LoVo (cell line): ENCODE measurements at places on chromosomes 3 and 15.

DNA sequence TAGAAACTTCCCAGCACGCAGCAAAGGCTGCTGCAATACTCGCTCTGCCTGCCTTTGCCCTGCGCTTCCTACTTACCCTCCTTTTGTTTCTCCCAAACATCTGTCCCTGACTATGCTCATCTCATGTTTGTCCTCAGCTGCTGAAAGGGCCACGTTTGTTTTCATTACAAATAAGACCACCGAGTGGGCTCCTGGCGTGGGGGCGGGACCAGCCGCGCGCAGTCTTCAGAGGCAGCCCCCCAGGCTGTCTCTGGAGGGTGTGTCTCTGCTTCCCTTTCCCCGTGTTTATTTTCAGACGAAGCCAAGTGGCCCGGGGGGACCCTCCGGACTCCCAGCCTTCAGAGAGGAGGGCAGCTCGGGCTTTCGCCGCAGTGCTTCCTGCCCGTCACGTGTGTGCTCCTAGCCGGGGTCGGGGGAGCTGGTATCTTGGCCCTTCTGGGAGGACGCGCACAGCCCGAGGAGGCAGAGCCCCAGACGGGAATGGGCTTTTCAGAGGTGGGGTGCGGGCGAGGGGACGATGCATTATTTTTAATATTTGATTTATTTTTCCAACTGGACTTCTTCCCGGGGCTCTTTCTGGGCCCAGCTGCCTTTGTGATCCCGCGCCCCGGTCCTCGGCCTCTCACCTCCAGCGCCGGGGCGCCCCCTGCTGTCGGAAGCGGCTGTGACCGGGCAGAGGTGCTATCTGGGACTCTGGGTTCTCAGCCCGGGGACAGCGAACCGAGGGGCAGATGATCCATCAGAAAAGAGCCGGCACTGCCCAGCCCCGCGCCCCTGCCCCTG lies 70.0 kb upstream of the CGNL1 start:
- peak; percentile 76 for DNase-seq

GRCh38 chr15:92098869-92099268 lies 245.4 kb downstream of the SLCO3A1 start:
- no peak for DNase-seq

DNA sequence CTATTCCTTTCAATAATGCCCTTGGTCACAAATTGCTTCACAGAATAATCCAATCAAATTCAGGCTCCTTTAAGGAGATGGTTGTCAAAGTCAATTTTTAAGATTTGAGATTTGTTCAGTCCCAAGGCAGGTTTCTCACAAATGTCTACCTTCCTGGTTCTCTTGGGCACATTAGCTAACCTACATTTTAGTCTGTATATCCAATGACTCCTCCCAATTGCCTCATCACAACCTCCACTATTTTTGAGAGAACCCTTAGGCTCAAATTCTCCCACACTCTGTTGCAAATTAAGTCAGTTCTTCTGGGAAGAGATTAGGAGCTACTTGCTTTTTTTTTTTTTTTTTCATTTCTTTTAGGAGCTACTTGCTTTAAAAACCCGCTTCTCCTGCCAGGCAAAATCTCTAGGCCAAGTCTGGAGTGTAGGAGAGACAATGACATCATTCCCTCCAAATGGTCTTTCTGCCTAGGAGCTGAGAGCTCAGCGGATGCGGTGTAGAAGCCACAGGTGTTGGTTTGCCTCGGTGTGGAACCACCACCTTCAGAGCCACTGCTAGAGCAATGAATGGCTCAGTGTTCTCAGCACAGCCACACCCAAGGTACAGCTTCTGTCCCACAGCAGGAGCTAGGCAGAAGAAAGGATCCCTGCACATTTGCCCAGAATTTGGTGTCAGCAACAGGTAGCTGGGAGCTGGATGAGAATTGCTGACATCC lies 10.0 kb upstream of the INO80 start:
- peak; percentile 15 for DNase-seq

DNA sequence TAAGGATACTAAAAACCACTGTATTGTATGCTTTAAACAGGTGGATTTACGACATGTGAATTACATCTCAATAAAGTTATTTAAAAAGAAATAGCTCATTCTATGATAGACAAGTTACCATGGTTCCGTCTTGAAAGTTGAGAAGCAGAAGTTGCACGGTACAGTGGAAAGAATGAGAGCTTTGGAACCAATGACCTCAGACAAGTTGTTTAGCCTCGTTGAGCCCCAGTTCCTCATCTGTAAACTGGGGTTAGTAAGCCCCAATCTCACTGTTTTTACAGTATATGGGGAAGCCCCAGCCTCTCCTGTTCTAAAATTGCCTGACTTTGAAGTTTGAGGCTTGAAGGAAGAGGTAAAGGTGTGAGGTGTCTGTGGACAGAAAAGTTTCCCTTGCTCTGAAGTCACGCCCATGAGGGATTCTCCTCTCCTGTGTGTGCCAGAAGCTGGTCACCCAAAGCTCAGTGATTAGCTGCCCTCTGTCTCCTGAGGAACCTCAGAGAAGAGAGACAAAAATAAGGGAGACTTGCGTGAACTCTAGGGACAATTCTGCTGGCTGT lies 10.0 kb downstream of the CRYGS start:
- DNase-seq = no peak

GRCh38 chr15:39330061-39330460 lies 250.8 kb upstream of the THBS1 start:
- DNase-seq = no peak

GRCh38 chr3:169966951-169967915 lies 626 bp downstream of the SEC62 start:
- DNase-seq = peak; percentile 23

GRCh38 chr3:158339638-158340037 lies 229.7 kb downstream of the RSRC1 start:
- no peak for DNase-seq

- peak; percentile 55 for DNase-seq
Observed at GRCh38 chr3:139353920-139354556, 10.2 kb downstream of the MRPS22 start.

GRCh38 chr3:35721628-35722027 lies 82.3 kb downstream of the ARPP21 start:
- no peak for DNase-seq

- no peak for DNase-seq
Observed at GRCh38 chr3:113018536-113019181, 27.9 kb downstream of the GTPBP8 start.

GRCh38 chr3:42652251-42652610 lies 1.3 kb upstream of the ZBTB47 start:
- no peak for DNase-seq

- DNase-seq = peak; percentile 37
Observed at GRCh38 chr15:71043373-71043772, 71.9 kb upstream of the THSD4 start.

DNA sequence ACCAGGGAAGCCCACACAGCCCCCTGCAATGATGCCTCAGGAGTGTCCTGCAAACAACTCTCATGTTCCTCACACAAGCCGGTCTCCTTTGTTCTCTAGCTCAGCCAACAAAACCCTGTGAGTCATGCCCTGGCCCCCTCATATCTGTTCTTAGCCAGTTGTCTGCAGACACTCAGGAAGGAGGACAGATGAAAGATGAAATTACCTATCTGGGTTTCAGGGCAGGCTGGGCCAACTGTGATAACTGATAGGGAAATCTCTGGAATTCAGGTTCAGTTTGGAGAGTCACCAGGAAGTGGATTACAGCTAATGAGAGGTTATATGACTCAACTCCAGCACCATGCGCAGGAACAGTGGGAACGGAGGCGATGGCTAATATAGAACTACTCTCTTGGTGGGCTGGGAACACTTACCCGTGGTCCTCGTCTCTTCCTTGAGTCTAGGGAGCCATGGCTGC lies 352.0 kb upstream of the ADAMTS9 start:
- no peak for DNase-seq

DNA sequence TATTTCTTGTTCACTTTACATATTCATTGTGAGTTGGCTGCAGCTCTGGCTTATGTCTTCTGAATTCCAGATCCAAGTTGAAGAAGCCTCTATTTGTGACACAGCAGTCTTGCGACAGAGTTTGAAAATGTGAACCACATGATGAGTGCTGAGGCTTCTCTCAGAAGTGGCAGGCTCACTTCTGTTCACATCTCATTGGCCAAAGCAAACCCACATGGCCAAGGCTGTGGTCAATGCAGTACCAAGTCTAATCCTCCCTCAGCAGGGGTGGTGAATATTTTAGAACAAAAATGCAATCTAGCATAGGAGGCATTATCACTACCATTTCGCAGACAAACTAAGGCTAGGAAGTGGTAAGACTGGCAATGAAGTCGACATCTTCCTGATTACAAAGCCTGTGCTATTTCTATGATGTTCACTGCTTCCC lies 45.2 kb downstream of the CDCP1 start:
- no peak for DNase-seq

GRCh38 chr3:5022966-5023776 lies 43.9 kb downstream of the BHLHE40 start:
- peak; percentile 84 for DNase-seq

DNA sequence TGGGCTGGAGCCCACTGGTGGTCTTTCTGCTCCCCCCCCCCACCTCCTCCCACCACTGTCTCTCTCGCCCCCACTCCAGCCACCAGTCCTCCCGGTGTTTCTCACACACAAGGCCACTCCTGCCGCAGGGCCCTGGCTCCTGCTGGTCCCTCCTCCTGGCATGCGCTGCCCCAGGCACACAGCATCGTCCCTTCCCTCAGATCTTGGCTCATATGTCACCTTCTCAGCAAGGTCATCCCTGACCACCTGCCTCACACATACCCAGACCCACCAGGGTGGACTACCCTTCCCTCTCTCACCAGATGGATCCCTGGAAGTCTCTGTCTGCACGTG lies 101.5 kb upstream of the IQSEC1 start:
- no peak for DNase-seq

- DNase-seq = no peak
Observed at GRCh38 chr15:92674347-92674746, 18.8 kb upstream of the FAM174B start.

GRCh38 chr3:100254168-100254777 lies 6.5 kb upstream of the TBC1D23 start:
- DNase-seq = peak; percentile 30

DNA sequence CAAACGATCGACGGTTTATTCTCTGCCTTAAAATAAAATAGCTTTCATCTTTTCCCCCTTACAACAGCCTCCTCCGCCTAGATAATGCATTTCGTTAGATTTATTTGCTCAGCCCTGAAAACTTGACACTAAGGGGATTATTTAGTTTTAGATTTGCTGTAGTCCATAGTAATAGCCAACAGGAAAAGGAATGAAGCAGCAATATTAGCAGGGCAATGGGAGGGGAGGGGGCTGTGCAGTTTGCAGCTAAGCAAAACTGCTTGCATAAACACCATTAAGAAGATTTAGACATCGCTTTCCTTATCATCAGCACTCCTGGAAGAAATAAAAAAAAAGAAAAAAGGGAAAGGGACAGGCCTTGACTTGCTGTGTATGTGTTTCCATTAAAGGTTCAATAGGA lies 286.5 kb upstream of the SOX14 start:
- DNase-seq = no peak

DNA sequence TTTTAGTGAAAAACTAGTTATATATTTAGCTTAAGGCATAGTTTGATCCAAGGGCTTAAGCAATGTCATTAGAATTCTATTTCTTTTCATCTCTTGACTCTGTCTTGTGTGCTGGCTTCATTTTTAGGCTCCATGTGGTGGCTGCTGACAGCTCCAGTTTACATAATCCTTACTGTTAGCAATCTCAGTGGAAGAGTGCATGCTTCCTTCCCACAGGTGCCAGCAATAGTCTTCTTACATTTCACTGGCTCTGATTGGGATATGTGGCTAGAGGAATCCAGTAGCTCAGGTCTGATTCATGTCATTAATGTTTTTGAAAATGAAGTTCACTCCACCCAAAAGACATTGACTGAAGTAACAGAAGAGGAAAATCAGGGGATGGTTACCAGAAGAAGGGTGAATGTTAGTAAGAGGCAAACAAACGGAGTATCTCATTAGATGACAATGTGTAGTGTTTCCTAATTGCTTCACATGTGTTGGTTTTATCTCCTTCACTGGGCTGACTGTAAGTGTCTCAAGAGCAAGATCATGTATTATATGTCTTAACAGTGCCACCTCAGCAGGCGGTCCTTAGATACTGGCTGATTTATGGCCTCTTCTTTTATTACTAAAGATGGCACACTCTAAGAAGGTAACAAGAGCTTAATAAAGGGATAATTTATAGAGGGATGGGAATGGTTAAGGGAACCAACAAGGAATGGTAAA lies 25.6 kb upstream of the TCF12 start:
- no peak for DNase-seq

- no peak for DNase-seq
Observed at GRCh38 chr3:169060037-169060436, 603.5 kb downstream of the MECOM start.

- no peak for DNase-seq
Observed at GRCh38 chr3:157700405-157700804, 197.2 kb upstream of the VEPH1 start.

- DNase-seq = no peak
Observed at GRCh38 chr15:40746916-40747418, 8.1 kb downstream of the RMDN3 start.

DNA sequence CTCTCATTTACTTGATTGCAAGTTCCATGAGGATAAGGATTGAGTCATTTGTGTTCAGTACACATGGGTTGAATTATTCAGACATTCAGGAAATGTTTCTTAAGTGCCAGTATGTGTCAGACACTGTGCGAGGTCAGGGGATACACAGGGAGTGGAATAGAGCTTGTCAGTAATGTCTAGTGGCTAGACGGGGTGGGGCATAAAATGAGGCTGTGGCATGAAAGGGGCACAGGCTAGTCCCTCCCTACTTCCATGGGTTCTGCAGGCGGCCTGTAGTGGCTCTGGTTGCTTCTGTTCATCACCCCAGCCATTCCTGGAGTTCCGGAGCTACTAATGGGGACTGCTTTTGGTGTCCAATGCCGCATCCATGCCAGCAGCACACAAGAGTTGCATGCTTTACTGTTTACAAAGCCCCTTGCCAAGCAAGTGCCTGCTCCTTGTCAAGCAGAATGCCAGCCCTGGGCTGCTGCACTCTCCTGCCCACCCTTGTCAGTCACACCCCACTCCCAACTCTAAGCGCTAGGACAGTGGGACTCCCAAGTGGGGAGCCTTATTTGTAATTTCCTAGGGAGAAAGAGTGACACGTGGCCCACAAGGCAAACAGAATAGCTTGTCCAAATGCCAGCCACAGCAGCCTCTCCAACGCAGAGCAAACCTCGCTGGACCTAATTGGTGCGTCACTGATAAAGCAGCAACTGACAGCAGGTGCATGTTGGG lies 70.8 kb downstream of the RAB11A start:
- DNase-seq = no peak

DNA sequence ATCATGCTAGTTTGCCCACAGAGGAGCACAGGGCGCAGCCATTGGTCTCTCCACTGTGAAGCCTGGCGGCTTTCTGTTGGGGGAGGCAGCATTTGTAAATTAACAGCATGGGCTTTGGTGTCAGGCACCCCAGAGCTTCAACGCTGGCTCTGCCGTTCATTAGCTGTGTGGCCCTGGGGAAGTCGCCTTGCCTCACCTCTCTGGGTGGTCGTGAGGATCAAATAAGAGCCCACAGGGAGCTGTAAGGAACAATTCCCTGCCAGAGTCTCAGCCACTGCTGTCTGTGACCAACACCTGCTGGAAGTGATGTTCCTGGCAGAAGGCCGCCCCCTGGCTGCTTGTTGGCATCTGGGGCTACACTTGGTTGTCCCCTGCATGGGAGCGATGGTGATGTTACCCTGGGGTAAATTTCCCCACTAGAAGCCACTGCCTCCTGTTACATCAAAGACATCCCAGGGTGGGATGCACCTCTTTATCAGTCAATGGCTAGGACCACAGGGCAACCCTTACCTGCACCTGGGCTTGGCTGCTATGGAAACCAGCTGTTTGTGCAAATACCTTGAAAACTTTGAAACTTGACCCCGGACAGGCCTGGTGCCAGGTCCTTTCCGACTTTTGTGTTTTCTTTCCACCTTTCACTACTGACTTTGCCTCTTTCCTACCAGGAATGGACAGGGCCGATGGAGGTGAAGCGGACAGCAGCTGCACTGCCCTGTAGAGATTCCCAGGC lies 36.9 kb downstream of the DNASE1L3 start:
- DNase-seq = no peak
